ENCODE measurements at places on chromosomes 6 and 20. TPM values are rescaled to one million over a fixed set of nuclear protein-coding genes. Genes with fewer than 3 reads are reported as not detected.

- no peak for DNase-seq
These were observed 532.2 kb downstream of the CDH26 start for GRCh38 chr20:60490217-60491050.

GRCh38 chr6:168634541-168635328 is 193.8 kb downstream of the SMOC2 start:
- DNase-seq = no peak

- DNase-seq = no peak
These were observed 6.2 kb downstream of the PTPN1 start for GRCh38 chr20:50516180-50516934.

- DNase-seq = peak; percentile 34
These were observed 76.5 kb downstream of the GJA10 start for GRCh38 chr6:89970609-89971337.

DNA sequence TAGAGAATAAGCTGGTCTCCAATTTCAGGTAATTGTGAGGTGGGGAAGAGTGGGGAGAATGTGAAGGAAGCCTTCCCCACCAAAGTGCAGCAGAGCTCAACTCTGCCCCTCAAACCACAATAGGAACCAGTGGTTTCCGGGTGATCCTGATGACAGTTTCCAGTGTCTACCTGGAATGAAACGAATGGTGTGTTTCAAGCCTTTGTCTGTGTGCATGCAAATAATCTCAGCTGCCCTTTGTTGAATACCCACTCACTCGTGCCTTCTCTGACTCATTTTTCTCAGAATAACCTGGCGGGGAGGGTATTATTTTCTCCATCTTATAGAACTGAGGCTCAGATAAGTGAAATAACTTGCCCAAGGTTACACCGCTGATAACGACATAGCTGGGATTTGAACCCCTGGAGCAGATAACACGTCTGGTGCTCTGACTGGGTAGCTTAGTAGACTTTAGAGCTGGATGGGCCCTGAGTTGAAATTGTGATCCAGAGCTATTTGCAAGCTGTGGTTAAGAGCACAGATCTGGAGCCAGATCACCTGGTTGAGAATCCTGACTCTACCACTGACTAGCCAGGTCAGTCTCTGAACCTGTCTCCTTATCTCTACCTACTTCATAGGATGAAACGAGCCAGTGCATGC is 85.1 kb downstream of the EYA2 start:
- DNase-seq = no peak

Gene CLVS2
- not detected for total RNA-seq

Gene NFATC2
- 2.1 TPM for total RNA-seq
